ENCODE measurements at places on chromosomes 6 and 20.

- DNase-seq, result no peak
Measured at GRCh38 chr6:37802810-37803209, 16.7 kb upstream of the ZFAND3 start.

- DNase-seq, result no peak
Measured at GRCh38 chr6:47267301-47267700, 42.4 kb downstream of the TNFRSF21 start.

DNA sequence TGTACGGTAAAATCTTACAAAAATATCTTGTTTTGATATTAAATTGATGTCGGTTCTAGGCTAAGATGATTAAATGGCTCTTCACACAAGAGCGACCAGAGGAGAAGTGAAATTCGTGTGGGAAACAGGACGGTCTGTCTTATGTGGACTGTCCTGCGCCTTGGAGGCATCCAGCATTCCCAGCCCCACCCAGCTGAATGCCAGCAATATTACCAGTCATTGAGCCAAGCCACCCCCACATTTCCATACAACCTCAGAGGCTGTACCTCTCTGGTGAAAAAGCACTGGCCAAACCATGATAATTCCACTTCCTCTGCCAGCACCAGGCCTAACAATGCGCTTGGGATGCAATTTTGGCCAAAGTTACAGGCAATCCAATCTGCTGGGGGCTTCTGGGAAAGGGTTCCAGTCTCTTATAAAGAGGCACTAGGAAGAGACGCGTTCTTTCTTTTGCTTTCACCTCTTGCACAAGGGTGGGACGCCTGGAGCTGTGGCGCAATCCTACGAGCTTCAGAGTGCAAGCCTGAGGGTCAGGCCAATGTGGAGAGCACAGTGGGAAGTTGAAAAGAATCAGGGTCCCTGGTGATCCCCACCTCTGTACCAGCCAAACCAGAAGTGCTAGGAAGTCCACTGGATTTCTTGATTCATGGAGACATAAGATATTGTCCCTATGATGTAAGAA, 213.1 kb downstream of the PREX1 start:
- no peak for DNase-seq

- DNase-seq, result no peak
Measured at GRCh38 chr20:19758133-19758500, at the start of gene RIN2. TSS of gene RIN2 (plus strand) at chr20:19758258. CDS start at chr20:19889602, 131,344 bp downstream.

- no peak for DNase-seq
Measured at GRCh38 chr6:3320238-3320811, 61.6 kb downstream of the PSMG4 start.

DNA sequence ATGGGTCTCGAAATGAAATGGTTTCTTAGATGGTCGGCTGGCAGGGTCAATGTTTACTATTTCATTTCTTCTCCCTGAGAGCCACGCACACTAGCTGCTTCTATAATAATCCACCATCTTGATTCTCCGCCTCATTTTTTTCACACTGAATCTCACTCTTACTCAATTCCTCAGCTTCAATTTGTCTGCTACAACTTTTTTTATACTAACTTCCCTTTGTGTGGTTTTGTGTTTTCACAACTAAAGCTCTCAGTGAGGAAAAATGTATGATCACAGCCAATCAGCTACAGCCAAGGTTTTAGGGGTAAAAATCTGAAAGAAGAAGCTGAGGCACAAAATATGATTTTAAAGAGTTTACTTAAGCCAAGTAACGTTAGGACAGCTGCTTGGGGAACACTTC, 1309.4 kb downstream of the EPHA7 start:
- DNase-seq, result no peak

GRCh38 chr20:6108330-6108729, 14.5 kb downstream of the FERMT1 start:
- no peak for DNase-seq

DNA sequence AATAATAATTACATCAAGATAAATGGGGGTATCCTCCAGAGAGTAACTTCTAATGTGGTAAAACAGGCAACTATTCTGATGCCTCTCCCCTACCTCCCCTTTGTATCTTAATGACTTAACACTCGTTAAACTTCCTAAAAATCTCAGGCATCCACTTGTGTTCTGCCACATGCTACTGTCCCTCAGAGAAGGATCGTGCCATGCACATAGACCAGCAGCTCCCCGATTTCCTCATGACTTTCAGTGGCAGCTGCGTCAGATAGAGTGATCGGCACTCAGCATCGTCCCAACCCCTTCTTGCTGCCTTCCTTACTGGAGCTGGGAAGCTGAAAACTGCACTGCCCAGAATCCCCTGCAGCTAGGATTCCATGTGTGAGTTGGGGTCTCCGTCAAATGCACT, 32.1 kb downstream of the RIPOR2 start:
- DNase-seq, result no peak

DNA sequence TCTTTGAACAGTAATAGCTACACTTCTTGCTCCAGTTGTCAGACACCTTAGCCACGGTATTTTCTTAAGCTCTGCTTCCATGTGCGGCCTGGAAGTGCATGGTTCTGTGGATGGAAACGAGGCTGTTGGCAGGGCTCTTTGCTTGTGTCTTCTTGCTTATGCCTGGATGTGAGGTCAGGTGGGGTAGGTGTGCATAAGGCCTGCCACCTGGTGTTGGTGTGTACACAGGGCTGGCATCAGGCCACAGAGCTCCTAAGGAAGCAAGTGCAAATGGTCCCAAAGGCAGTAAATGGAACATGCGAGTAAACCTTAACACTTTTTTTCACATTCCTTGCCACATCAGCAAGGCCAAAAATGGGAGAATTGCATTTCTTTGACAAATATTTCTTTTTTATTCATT, 158.1 kb upstream of the GMDS start:
- DNase-seq, result no peak

- no peak for DNase-seq
Measured at GRCh38 chr6:127635091-127635490, 58.1 kb downstream of the C6orf58 start.

GRCh38 chr6:131821010-131821807, 13.4 kb downstream of the ENPP1 start:
- no peak for DNase-seq

DNA sequence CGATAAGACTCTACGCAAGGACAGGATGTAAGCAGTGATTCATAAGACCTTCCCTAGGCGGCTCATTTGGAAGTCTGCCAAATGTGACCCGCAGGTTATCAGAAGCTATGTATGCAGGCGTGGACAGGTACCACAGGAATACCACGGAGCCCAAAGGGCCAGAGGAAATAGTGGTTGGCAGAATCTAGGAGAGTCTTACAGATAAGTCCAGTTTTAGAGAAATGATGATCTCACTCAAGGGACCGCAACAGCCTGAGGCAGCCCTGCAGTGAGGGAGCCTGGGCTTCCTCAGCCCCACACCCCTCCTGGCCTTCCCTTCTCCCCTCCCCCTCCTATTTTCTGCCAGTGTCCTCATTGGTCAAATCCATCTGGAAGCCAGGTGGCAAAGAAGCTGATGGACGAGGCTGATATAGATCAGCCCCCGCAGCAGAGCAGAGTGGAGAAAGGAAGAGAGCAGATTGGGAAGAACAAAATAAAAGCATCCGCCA, 110.6 kb downstream of the FNDC1 start:
- DNase-seq, result no peak

- no peak for DNase-seq
Measured at GRCh38 chr20:31833931-31834521, 11.4 kb downstream of the FOXS1 start.

GRCh38 chr6:57216235-57217101, 5.6 kb downstream of the RAB23 start:
- DNase-seq, result no peak

GRCh38 chr6:41078101-41078500, 5.3 kb downstream of the NFYA start:
- no peak for DNase-seq

- no peak for DNase-seq
Measured at GRCh38 chr6:85429346-85429745, 20.5 kb upstream of the NT5E start.

DNA sequence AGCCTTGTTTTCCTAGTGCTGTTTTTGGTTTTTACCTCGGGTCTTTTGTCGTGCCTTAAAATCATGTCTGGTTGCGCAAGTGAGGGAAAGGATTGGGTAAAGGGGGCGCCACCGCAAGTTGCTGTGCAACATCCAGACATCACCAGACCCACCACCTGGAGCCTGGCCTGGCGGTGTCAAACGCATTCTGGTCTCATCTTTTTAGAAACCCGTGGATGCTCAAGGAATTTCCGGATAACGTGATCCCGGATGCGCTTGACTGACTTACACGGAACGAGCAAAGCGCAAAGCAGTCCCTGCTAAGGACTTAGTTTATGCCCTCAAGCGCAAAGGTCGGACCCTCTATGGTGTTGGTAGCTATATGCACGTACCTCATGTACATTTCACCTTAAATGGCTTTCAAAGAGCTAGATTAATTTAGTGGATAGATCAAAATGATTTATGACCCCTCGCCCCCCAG, 105.2 kb downstream of the OR2B2 start:
- no peak for DNase-seq

DNA sequence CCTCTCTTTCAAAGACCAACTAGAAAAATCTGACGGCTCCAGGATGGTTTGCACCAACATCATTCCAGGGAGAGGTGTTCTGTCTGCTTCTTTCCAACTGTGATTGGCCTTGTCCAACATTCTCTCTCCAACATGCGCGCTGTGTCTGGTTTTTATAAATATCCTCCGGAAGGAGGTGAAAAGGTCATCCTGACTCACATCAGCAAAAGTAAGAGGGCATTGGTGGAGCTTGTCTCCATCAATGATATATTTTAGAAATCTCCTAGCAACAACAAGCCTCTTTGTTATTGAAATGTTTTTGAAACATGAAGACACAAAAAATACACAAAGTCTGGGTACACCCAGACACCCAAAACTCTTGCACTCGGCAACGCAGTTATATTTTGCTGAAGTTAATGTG, 475.3 kb upstream of the JARID2 start:
- no peak for DNase-seq

DNA sequence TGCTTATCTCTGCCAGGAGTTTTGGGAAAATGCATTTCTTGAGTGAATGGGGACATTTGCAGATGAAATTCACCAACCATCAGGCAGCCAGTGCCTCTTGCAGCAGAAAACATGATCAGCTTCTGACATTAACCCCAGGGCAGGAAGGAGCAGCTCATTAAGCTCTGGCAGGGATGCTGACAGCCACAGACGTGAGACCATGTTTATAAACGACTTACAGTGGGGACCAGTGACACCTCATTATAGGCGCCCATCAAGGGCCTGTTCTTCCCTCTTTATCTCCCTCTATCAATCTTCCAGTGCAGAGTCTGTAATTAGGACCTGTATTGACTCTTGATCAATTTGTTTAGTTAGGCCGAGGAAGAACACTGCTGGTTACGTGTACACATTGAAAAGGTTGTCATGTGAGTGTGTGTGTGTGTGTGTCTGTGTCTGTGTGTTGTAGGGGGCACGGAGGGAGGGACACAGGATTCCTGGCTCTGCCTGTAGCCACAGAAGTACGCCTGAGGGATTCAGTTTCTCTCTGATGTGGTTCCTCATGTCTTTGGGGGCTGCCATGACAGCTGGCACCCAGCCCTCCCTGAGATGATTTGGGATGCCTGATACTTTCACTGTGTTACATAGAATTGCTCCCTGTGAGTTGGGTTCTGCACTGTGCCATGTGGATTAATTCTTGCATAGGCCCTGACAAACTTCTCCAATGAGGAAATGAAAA, 428.4 kb upstream of the CHD6 start:
- DNase-seq, result no peak

- no peak for DNase-seq
Measured at GRCh38 chr6:168666699-168667427, 225.9 kb downstream of the SMOC2 start.

GRCh38 chr6:137136065-137136464, 37.4 kb downstream of the IL22RA2 start:
- DNase-seq, result no peak

DNA sequence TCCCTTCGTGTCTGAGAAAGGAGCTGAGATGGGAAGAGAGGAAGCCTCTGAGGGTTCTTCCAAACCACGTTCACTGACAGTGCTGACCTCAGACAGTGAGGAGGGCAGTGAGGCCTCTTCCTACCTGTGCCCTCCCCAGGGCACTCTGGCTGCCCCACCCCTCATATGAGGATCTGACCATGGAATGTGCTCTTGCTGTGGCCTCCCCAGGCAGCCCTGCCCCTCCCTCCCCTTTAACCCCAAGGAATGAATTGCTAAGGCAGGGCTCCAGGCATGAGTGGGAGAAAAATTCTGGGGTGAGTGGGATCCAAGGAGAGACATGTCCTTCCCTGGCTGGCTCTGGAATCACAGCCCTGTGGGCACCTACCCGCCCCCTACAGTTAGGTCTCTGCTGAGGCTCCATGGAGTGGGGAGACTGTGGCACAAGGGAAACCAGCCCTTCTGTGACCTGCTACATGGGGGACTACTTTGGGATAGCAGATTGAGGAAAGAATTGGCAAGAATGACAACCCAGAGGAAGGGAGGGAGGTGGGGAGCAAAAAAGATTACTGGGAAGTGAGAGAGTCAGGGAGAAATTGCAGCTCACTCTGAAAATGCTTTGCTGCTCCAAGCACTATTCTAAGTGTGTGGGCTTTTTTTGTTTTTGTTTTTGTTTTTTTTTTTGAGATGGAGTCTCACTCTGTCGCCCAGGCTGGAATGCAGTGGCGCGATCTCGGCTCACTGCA, 29.4 kb downstream of the TNXB start:
- DNase-seq, result no peak

DNA sequence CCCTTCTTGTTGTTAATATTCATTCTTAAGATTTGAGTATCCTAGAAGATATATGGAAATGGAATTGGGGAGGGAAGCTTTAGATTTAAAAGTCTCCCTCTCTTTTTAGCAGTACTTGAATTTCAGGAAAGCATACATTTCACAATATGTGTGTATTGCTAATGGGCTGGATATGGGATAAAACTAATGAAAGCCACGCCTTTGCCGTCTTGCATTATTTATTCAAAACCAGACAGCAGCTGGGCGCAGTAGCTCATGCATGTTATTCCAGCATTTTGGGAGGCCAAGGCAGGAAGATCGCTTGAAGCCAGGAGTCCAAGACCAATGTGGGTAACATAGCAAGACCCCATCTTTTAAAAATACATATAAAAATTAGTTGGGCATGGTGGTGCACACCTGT, 121.6 kb upstream of the TIAM2 start:
- no peak for DNase-seq

DNA sequence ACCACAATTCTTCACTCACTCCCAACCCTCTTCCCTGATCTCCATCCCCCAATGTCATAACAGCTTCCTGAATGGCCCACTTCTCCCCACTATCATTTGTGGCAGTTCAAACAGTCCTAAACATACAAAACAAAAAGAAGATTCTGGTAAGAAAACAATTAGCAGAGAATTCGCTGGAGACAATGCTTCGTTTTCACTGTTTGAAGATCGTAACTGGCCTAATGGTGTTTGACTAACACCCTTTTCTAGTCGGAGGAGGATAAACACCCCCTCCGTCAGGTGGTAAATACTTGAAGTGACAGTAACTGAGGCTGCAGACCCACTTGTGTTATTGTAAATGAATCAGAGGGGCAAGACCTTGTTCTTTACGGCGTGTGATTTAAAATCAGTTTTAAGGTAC, 3.8 kb downstream of the EYA2 start:
- no peak for DNase-seq
